ENCODE measurements at places on chromosomes 1 and 21. TPM values are rescaled to one million over a fixed set of nuclear protein-coding genes. Genes with fewer than 3 reads are reported as not detected.

Gene EPHA2
- total RNA-seq, result 40.9 TPM

- no peak for DNase-seq
- H3K27ac ChIP-seq, result no peak overlapping the region
- no peaks in the 10 kb centered on the region for H3K36me3 ChIP-seq
- no peaks in the 10 kb centered on the region for H3K4me1 ChIP-seq
Measured at GRCh38 chr1:119204961-119205357, 64.5 kb upstream of the WARS2 start.

Gene PRR9
- total RNA-seq, result not detected

GRCh38 chr1:201639391-201639790 is 100.5 kb downstream of the NAV1 start:
- H3K4me1 ChIP-seq, result peaks cover 21% of the 10 kb centered on the region
- no peak overlapping the region for H3K4me3 ChIP-seq
- DNase-seq, result no peak
- H3K27ac ChIP-seq, result no peak overlapping the region
- peaks cover 99% of the 10 kb centered on the region for H3K27me3 ChIP-seq
- no peaks in the 10 kb centered on the region for H3K36me3 ChIP-seq

GRCh38 chr1:225657462-225657989 is 4.6 kb upstream of the ENAH start:
- H3K4me3 ChIP-seq, result no peak overlapping the region
- no peaks in the 10 kb centered on the region for H3K4me1 ChIP-seq
- H3K36me3 ChIP-seq, result no peaks in the 10 kb centered on the region
- peaks cover 10% of the 10 kb centered on the region for H3K27me3 ChIP-seq
- no peak overlapping the region for H3K27ac ChIP-seq

Data from neural progenitor cell (in vitro differentiated cells).